A549 treated with CORT108297 at 1 μM for 4 hours (cell line): ENCODE measurements at places on chromosomes 12 and 14. TPM values are rescaled to one million over a fixed set of nuclear protein-coding genes. Genes with fewer than 3 reads are reported as not detected.

CPSF6 gene
- 55.2 to 66.9 TPM (median 60.1 TPM) in 5 replicates for total RNA-seq

AICDA gene
- 0.05 to 0.13 TPM (median 0.11 TPM) in 4 of 5 replicates, not detected in the other for total RNA-seq

SRSF5 gene
- 173 to 315 TPM (median 218 TPM) in 5 replicates for total RNA-seq

AVPR1A gene
- total RNA-seq = 0.02 to 0.13 TPM (median 0.05 TPM) in 4 of 5 replicates, not detected in the other

SYNDIG1L gene
- 0.05 TPM in 1 of 5 replicates, not detected in the others for total RNA-seq

SPSB2 gene
- 17.4 to 28.9 TPM (median 28.5 TPM) in 5 replicates for total RNA-seq

CCDC177 gene
- total RNA-seq = 0.02 to 0.03 TPM in 2 of 5 replicates, not detected in the others

OTX2 gene
- total RNA-seq = not detected in 5 replicates

TGM1 gene
- 0.65 to 1.3 TPM (median 1.1 TPM) in 5 replicates for total RNA-seq

BCL11B gene
- 0.18 to 0.24 TPM (median 0.21 TPM) in 5 replicates for total RNA-seq

LRRC74A gene
- not detected in 5 replicates for total RNA-seq

GYS2 gene
- 0.07 TPM in 1 of 5 replicates, not detected in the others for total RNA-seq

NPFF gene
- not detected in 5 replicates for total RNA-seq

TTC7B gene
- 16.7 to 22.3 TPM (median 21.1 TPM) in 5 replicates for total RNA-seq

CLEC2A gene
- total RNA-seq = not detected in 5 replicates

PLEKHD1 gene
- 0.02 to 0.04 TPM (median 0.03 TPM) in 3 of 5 replicates, not detected in the others for total RNA-seq

FAM186B gene
- total RNA-seq = 0.08 to 0.16 TPM (median 0.12 TPM) in 5 replicates

CIDEB gene
- total RNA-seq = 0.18 to 0.66 TPM (median 0.20 TPM) in 5 replicates

LRFN5 gene
- total RNA-seq = not detected in 5 replicates

GALNT8 gene
- not detected in 5 replicates for total RNA-seq

C12orf54 gene
- total RNA-seq = not detected in 5 replicates

EXD2 gene
- 10.9 to 13.3 TPM (median 12.5 TPM) in 5 replicates for total RNA-seq

RPL10L gene
- total RNA-seq = not detected in 5 replicates

GRIP1 gene
- 2.2 to 5.4 TPM (median 3.5 TPM) in 5 replicates for total RNA-seq

ACSS3 gene
- total RNA-seq = 0.05 to 0.15 TPM (median 0.06 TPM) in 3 of 5 replicates, not detected in the others

CMTM5 gene
- total RNA-seq = not detected in 5 replicates

SLIRP gene
- total RNA-seq = 352 to 452 TPM (median 416 TPM) in 5 replicates

NKX2-8 gene
- total RNA-seq = 1.7 to 4.3 TPM (median 3.9 TPM) in 5 replicates

MDGA2 gene
- 0.06 TPM in 1 of 5 replicates, not detected in the others for total RNA-seq
